NCI-H2081 treated with DMSO at 0.1 percent for 48 hours (cell line): ENCODE measurements at places on chromosomes 7 and 10.

DNA sequence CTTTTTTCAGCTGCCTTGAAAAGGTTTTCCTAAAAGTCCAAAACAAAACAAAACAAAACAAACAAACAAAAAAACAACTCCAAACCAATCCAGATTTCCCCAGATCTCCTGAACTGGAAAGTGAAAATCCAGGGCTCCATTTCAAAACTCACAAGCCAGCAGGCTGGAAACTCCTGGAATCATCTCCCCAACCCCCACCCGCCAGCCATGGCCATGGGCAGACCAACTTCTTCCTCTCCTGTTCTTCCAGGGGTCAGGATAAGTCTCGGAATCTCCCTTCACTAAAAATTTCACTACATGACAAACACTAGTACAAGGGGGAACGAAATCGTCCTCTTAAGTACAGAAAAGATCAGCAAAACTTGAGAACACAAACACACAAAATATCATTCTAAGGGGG lies 40.4 kb downstream of the GNA12 start:
- DNase-seq = no peak

DNA sequence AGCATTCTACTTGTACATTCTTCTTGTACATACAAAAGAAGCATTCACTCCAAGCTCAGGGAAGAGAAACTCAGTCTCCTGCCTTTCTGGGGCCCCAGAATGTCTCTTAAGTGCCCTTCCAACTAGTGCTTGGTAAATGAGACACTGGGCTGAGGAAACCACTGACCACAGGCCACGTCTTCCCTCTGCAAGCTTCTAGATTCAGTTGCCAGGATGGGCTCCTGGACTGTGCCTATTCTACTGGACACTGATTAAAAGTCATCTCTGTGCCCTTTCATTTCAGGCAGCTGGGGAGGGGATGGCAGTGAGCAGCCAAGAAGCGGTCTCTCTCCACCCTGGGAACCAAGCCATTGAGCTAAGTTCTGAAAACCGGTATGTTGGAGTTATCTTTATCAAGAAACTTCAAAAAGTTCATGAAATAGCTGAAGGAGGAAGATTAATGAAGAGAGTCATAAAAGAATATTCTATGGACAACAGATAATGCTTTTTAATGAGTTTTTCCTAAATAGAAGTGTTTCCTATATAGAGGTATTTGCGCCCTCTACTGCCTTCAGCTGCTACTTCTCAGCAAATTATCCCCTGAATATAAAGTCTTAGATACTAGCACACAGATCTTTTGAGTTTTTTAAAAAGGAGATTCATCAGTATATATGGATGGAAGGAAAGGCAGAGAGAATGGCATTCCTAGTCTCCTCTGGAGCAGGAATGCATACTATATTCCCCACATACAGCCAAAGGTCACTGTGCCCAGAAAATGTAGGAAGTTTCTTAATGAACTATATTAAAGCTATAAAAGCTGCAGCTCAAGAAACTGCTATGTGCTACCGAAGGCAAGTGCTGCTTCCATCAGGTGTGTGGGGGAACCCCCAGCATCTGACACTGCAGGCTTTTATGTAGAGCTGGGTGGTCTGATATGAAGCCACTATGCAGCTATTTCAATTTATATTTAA lies 8.4 kb upstream of the IFIT1B start:
- no peak for DNase-seq

DNA sequence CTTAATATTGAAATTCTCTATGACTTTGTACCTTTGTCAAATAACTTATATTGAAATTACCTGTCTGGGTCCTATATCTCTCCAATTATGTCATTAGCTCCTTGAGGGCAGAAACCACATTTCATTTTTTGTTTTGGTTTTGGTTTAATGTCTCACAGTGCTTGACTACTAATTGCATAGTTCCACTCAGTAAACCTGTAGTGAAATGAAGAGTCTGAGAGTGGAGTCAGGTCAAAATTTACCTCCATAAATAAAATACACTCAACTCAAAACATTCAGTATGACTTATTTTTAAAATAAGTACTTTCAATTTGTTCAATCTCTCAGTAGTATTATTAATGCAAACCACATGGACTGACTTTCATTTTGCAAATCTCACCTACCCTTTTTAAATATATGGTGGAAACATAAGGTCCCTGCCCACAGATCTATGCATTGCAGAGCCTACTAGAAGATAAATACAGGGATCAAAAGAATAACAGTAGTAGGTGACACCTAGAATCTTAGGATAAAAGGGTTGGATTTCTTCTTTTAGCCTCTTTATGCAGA lies 32.5 kb downstream of the PDE1C start:
- no peak for DNase-seq

DNA sequence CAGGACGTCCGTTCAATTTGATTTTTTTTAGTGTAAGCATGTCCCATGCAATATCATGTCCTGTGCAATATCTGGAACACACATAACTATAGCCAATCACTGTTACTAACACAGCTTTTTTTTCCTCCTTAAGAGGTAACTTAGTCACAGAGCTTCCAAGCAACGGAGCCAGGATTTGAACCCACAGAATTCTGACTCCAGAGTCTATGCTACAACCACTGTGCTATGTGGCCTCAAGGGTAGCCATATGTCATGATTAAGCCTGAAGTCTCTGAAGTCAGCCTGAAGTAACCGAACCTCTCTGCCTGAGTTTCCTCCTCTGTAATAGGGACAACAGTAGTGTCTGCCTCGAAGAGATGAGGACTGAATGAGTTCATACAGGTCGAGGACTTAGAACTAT lies 42.2 kb upstream of the TCF7L2 start:
- DNase-seq = no peak

- no peak for DNase-seq
Measured at GRCh38 chr10:80542053-80542452, 4.4 kb downstream of the SH2D4B start.

DNA sequence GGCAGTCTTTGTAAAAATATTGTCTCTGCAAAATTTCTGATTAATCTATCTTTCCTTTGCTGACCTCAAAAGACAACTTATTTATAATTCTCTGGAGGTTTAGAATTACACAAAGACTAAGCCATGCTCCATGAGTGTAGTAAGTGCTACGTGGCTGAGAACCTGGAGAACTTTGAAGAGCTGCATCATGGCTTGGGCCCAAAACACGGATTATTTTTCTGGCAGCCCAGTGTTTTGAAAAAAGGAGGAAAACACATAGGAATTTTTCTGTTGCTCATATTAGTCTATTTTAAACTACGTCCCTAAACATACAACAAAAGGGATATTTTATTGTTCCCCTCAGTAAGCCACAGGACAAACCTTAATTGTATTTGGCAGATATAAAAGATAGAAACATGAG lies 360.7 kb upstream of the MYO3A start:
- no peak for DNase-seq

- no peak for DNase-seq
Measured at GRCh38 chr7:41809116-41809515, 106.2 kb upstream of the INHBA start.

GRCh38 chr7:5278766-5279165 lies 4.0 kb upstream of the SLC29A4 start:
- no peak for DNase-seq
